HFFc6 (cell line): ENCODE measurements at places on chromosomes 2 and 18. TPM values are rescaled to one million over a fixed set of nuclear protein-coding genes. Genes with fewer than 3 reads are reported as not detected.

- no peak for DNase-seq
These were observed 166.2 kb downstream of the CDCA7 start for GRCh38 chr2:173520918-173521317.

DNA sequence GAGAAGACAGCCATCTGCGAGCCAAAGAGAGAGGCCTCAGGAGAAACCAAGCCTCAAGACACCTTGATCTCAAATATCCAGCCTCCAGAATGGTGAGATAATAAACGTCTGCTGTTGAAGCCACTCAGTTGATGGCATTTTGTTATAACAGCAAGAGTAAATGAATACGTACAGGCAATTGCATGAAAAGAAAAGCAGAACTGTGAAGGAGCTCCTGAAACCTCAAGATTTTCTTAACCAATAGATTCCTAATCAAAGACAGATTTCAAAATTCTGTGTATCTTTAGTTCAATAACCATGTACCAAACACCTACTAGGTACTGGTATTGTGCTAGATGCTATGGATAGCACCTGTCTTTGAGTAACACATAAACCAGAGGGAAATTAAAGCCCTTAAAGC lies 139.5 kb downstream of the PIEZO2 start:
- DNase-seq, result no peak

- no peak for DNase-seq
These were observed 11.2 kb downstream of the RELCH start for GRCh38 chr18:62198259-62198658.

DNA sequence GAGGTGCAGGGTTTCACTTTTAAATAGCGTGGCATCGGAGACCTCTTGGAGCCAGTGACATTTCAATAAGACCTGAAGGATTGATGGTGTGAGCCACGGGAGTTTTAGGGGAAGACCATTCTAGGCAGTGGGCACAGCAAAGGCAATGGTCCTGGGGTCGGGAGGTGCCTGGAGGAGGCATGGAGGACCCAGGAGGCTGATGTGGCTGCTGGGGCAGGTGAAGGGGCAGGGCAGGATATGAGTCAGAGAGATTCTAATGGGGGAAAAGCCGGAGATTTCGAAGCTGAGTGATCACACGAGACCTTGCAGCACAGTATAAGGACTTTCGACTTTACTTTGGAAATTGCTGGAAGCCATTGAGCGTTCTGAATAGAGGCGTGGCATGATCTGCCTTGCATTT lies 79.6 kb upstream of the KCNE4 start:
- DNase-seq, result no peak

- DNase-seq, result no peak
These were observed 8.8 kb downstream of the RAB1A start for GRCh38 chr2:65120990-65121693.

- DNase-seq, result no peak
These were observed 24.4 kb downstream of the SERTAD2 start for GRCh38 chr2:64629329-64629781.

DNA sequence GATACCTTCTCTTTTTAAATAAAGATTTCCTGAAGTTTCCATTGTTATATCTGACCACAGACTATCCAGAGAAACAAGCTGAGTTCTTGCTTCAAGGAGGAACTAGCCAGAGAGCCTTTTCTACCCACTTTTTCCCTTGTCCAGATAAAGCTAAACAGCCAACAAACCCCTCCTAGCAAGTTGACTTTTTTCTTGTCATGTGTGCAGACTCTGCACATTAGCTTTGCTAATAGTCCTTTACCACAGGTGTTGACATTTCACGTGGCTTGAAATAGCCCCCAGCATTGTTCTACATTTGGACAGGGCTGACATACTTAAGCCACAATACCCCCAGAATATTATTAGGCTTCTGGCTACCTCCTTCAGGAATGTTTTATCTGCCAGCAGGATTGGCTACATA lies 40.7 kb downstream of the PCBP1 start:
- no peak for DNase-seq

- DNase-seq, result no peak
These were observed 164.1 kb downstream of the GREB1L start for GRCh38 chr18:21406116-21406515.

DNA sequence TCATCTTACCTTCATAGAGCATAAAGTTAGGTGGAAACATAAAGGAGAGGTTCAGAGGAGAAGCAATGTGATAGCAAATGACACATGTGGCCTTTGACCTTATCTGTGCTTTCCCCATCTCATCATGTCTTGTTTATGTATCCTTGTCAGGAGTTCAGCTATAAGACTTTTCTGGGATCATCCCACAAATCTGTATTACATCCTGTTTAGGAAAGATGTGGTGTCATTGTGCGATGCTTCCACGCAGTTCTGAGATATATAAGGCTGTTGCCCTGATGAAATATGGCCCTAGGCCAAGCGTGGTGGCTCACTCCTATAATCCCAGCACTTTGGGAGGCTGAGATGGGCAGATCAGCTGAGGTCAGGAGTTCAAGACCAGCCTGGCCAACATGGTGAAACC lies 15.5 kb upstream of the MGAT5 start:
- DNase-seq, result no peak

GRCh38 chr2:14975381-14975780 lies 342.9 kb downstream of the LRATD1 start:
- DNase-seq, result no peak

DNA sequence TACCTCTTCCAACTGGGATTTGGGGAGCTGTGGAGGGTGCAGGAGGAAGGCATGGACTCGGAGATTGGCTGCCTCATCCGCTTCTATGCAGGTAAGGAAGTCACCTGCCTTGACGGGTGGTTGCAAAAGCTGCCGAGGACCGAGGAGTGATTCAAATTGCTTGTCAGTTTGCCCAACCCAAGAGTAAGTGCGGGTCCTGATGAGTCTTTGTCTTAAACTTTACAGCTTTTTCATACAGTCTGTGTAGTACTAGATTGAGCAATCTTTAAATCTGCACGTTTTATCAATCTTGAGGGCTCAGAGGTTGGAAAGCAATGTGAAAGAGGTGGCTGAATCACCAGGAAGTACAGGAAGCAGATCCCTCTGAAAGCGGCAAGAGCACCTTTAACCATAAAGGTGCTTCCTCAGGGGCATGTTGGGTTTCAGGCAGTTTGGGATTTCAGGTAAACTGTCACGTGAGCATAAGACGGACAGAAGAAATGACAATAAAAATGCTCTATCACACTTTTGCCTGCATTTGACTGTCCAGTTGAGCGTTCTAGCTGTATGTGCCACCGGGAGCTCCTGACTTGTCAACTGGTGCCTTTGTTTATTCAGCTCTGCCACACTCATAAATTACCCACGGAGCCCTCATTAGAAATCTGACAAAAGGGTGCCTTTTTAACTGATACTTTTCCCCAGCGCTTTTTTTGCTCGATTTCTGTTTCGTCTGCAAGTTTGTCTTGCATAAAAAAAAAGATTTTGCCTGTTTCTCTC lies 2.0 kb downstream of the PHLPP1 start:
- peak; percentile 72 for DNase-seq

- no peak for DNase-seq
These were observed 215.5 kb downstream of the NCKAP5 start for GRCh38 chr2:133352719-133353118.

DNA sequence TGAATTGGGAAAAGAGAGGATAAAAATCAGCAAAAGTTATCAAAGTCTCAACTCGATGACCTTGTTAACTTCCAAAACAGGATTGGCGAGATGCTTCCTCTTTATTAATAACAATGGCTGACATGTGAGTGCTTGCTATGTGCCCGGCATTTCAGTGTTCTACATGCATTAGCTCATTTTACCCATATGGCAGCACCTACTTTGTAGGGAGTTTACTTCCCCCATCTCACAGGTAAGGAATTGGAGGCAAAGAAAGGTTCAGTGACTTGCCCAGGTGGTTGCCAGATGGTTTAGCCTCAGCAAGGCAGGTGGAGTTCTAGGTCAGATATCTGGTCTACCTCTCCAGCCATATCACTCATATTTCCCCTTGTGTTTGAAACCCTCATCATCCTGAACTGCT lies 12.4 kb downstream of the TFCP2L1 start:
- DNase-seq, result no peak

GRCh38 chr18:13477147-13477683 lies 249.1 kb downstream of the FAM210A start:
- DNase-seq, result no peak

DNA sequence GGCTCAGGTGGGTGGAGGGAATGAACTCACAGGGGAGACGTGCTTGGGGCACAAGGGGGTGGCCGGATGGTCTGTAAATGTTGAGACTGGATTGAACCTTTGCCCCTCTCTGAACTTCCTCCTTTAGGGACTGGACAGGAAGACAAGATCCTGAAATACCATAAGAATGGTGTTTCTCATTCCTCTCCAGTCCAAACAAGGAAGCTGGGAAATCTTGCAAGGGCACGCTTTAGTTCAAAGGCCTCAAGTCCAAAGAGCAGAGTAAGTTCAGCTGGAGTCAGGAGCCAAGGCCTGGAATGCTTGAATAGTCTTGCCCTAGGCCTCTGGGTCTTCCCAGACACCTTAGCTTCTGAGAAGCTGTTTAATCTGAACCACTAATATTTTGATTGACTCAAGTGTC lies 52.4 kb upstream of the SIX3 start:
- DNase-seq, result no peak

GRCh38 chr2:56132138-56132537 lies 51.7 kb upstream of the CCDC85A start:
- peak; percentile 43 for DNase-seq

UGT1A1 gene
- not detected in 3 replicates for total RNA-seq

CHRNG gene
- not detected in 3 replicates for total RNA-seq

CAPN14 gene
- total RNA-seq, result 0.07 to 0.12 TPM (median 0.07 TPM) in 3 replicates

LDAH gene
- total RNA-seq, result 14.0 and 19.0 TPM in 2 replicates

GPR35 gene
- 0.25 to 0.28 TPM in 2 of 3 replicates, not detected in the other for total RNA-seq

NFU1 gene
- 54.8 and 74.9 TPM in 2 replicates for total RNA-seq

ASXL2 gene
- total RNA-seq, result 25.3 to 28.5 TPM (median 26.8 TPM) in 3 replicates
